Natural killer cell treated with Interleukin-12 subunit alpha and Interleukin-12 subunit beta and Interleukin-15 and Interleukin-18, amount 100 ng/mL, for 72 hours (primary cell): ENCODE measurements at places on chromosomes 1 and 21. TPM values are rescaled to one million over a fixed set of nuclear protein-coding genes. Genes with fewer than 3 reads are reported as not detected.
A peak's percentile ranks its signal among the peaks of the same experiment; 100 is the strongest.

GRCh38 chr1:84603223-84603622 lies 29.0 kb upstream of the CTBS start:
- DNase-seq, result no peak

GRCh38 chr1:240672132-240672811 lies 60.3 kb upstream of the GREM2 start:
- no peak for DNase-seq

- DNase-seq, result no peak
These were observed 47.2 kb upstream of the RASAL2 start for GRCh38 chr1:178046591-178047270.

GRCh38 chr1:211133393-211133835 lies 534 bp downstream of the KCNH1 start:
- no peak for DNase-seq

DNA sequence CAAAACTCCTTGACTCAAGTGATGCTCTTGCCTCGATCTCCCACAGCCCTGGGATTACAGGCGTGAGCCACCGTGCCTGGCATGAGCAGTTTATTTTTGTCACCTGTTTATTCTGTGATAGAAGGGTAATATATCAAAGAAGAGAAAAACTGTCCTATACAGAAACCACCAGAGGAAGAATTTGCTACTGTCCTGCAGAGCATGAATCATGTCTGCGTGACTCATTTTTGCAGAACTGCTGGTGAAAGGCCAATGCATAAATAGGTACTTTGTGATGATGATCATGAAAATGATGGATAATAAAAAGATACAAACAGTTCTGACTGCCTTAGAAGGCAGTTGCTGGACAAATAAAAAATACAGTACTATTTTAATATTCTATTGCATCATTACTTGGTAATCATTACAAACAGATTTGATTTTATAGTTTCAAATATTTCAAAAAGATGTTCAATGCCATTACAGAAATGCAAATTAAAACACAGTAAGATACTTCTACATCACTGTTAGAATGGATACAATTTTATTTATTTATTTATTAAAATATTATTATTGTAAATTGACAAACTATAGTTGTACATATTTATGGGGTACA lies 26.5 kb downstream of the RIPPLY3 start:
- DNase-seq, result no peak

GRCh38 chr1:40532062-40532389 lies 589 bp downstream of the ZNF684 start:
- no peak for DNase-seq

GRCh38 chr21:25638660-25639550 lies at the start of gene JAM2:
Gene JAM2 (plus strand): TSS chr21:25639258. CDS start chr21:25639822, 564 bp downstream.
- DNase-seq, result peak; percentile 68

GRCh38 chr1:185939142-185939541 lies 205.0 kb downstream of the HMCN1 start:
- DNase-seq, result no peak

GRCh38 chr1:15788624-15789301 lies 18.7 kb downstream of the UQCRHL start:
- no peak for DNase-seq

DNA sequence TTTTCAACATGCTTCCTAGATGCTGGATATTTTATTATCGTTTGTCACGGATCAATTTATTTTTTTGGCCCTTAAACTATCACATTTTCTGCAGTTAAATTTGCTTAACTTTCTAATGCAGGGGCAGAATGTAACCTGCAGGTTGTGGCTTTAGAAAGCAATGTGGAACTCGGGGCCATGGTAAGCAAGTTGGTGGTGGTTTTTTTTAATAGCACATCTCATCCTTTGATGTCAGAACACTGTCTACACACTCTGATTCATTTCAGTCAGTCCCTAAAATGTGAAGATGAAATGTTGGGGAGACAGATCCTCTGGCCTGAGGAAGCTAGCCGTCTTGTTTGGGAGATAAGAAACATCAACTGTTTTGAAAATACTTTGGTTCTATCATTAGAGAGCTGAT lies 89.5 kb downstream of the GALNT2 start:
- DNase-seq, result no peak

DNA sequence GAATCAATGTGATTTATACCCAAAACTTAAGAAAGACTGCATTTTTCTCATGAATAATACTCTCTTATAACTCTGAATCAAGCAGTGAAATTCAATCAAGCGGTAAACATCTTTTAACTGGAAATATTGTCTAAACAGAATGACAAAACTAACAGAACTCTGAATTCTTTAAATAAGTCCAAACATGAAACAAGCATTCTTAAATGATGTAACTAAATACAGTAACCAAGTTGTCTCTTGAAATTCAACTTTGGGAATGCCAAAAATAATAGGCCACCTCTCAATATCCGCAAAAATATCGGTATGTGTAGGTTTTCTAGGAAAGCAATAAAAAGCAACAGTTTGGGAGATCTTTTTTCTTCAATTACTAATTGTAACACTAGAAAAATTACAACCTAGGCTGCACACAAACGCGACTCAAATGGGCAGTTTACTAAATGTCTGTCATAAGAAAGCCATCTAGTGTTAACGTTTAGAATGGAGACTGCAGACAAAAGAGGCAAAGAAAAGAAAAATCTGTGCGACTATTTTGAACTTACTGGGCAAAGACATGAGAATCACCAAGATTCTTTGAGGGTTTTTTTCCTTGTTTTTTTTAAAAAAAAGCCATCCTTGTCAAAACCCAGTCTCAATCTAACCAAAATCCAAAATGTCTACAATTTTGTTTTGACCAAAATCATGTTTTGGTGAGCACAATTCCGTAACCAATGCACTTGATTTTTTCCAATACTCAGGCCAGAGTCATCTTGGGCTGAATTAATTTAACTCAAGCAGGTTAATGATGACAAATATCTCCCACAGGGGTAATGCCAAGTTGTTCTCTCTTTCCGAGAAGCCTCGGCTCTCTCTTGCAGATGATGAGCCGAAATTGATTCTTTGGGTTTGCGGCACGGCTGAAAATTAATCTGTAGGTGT lies 1.3 kb downstream of the SIPA1L2 start:
- no peak for DNase-seq

- DNase-seq, result no peak
These were observed 192.4 kb upstream of the GALNT2 start for GRCh38 chr1:229874609-229875008.

DNA sequence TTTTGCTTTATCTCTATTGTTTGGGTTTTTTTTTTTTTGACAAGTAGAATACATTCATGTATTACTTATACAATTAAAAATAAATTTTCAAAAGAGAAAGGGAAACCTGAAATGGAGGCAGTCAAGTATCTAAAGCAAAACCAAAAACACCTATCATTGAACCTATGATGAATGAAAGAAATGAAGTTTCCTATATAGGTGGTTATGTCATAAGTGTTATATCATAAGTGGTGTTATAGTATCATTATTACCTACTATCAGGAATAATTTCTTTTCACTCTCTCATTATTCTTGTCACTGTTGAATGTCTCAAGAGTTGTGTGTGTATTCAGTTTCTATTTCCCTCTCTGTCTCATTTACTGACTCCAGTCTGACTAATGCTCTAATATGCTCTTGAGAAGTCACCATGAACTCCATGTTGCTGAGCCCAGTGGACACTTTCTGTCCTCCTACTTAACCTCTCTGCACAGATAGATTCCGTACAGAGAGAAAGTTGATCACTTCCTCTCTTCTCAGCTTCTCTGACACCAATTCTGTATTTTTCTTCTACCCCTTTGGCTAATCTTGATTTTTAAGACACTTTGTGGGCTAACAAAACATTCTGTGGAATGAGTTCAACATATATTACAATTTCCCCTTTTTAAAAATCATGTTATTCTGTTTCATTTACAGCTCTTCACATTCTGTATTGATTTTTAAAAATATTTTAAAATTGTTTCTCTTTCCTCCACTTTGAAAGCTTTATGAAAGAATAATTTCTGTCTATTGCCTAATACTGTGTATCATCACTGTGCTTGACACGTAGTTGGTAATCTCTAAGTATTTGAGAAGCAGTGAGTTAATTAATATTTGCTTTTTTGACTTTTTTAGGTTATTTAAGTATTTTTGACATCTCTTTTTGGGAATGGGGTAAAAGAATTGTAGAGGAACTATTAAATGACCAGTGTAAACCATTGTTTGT lies 50.1 kb downstream of the RASAL2 start:
- DNase-seq, result no peak

- DNase-seq, result no peak
These were observed 1.5 kb downstream of the RALGPS2 start for GRCh38 chr1:178726545-178726944.

DNA sequence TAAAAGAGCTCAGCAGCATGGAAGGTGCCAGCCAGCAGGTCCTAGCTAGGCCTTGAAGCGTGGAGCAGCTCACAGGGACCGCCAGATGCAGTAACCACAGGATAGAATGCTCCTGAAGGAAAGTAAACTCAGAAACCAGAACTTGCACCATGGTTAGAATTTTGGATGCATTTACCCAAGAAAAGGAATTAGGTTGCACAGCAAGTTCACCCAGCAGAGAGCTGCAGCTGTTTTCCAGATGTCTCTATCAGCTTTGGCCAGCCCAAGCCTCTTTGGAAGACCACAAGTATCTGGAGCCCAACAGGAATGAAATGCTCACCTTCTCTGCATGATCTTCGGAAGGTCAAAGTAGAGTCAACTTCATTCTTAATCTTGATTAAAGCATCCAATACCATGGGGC lies 21.0 kb upstream of the ATP13A2 start:
- no peak for DNase-seq

- DNase-seq, result no peak
These were observed 772 bp downstream of the SLC30A2 start for GRCh38 chr1:26044971-26045721.

DNA sequence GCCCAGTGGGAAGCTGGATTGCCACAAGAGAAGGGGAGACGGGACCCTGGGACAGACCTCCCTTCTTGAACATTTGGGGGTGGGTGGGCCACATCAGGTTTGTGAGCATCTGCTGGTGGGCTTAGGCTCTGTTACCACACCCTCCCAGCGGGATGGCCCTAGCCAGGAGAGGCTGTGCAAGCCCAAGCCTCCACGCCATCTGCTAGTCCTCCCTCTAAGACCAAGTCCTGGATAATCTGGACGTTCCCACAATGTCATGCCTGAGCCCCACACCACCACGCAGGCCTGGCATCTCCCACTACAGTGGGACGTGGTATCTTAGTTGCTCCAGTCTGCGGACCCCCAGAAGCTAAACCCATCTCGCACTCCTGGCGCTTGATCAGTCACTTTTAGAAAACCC lies 3.7 kb upstream of the IBA57 start:
- no peak for DNase-seq

GRCh38 chr1:75559136-75559535 lies 51.8 kb downstream of the SLC44A5 start:
- DNase-seq, result no peak

DNA sequence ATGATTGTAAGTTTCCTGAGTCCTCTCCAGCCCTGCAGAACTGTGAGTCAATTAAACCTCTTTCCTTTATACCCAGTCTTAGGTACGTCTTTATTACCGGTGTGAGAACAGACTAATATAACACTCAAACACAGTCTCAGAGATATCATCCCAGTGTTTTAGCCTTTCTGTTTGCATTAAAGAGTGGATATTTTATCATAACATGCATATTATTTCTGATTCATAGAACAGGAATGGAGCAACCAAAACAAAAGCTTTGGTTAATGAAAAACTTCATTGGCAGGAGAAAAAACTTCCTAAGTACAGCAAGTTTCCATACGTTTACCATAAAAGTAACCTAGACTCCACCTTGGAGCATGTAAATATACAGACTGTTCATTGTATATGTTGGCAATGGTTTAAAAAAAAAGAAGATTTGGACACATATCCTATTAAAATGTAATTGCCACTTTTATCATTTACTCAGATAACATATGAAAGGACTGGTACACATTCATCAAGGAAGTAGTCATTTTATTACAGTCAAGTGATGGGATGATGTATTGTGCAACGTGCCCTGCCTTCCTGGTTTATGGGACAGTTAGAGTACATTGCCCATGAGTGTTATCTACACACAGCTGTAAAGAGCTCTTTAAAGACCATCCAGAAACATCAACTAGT lies 144.8 kb downstream of the ETS2 start:
- no peak for DNase-seq

DNA sequence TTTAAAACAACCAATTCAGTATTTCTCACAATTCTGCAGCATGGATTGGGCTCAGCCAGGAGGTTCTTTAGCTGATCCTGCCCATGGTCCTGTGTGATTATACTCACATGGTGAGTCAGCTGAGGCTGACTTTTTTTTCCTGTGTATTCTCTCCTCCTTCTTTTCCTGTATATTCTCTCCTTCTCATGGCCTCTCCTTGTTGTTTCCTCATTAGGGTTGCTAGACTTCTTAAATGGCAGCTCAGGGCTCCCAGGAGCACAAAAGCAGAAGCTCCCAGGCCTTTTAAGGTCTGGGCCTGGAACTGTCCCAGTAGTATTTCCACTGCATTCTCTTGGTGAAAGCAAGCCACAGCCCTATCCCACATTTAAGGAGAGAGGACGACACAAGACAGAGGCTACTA lies 26.8 kb downstream of the VANGL1 start:
- DNase-seq, result no peak

DNA sequence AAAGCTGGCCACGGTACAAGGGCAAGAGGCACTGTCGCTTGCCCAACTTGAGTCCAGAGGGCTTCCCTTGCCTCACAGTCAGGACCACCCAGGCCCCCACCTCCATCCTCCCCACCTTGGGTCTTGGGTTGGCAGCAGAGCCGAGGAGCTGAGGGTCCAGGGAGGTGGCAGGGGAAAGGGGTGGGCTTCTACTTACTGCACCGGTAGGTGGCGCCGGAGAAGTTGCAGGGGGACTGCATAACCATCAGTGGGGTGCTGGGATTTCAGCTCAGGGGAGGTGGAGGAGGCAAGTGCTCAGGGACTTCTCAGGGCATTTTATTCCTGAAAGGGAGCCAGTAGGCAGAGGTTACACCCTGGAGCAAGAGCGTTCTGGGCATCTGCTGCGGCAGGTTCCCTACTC lies 44.0 kb downstream of the TRIM62 start:
- no peak for DNase-seq

- DNase-seq, result no peak
These were observed 40.5 kb downstream of the ZBTB40 start for GRCh38 chr1:22491995-22492715.

Gene VWA5B1
- not detected for total RNA-seq

Gene RGS5
- 0.95 TPM for total RNA-seq

Gene NECTIN4
- total RNA-seq, result not detected

Gene HSD3B1
- total RNA-seq, result not detected

Gene ELAPOR1
- 4.0 TPM for total RNA-seq

Gene PCAT6
- 1.4 TPM for total RNA-seq

Gene EFNA3
- total RNA-seq, result 1.2 TPM

Gene ZMYM4
- total RNA-seq, result 41.5 TPM

Gene SOAT1
- total RNA-seq, result 78.3 TPM

Gene TMPRSS3
- total RNA-seq, result 8.4 TPM

Gene CRABP2
- 4.6 TPM for total RNA-seq

Gene ARF1
- total RNA-seq, result 415 TPM

Gene DBT
- 9.3 TPM for total RNA-seq

Gene FAM177B
- total RNA-seq, result not detected
